ENCODE measurements at places on chromosomes 4 and X.

GRCh38 chrX:15465896-15466651, 27.1 kb downstream of the PIR start:
- no peak for DNase-seq

DNA sequence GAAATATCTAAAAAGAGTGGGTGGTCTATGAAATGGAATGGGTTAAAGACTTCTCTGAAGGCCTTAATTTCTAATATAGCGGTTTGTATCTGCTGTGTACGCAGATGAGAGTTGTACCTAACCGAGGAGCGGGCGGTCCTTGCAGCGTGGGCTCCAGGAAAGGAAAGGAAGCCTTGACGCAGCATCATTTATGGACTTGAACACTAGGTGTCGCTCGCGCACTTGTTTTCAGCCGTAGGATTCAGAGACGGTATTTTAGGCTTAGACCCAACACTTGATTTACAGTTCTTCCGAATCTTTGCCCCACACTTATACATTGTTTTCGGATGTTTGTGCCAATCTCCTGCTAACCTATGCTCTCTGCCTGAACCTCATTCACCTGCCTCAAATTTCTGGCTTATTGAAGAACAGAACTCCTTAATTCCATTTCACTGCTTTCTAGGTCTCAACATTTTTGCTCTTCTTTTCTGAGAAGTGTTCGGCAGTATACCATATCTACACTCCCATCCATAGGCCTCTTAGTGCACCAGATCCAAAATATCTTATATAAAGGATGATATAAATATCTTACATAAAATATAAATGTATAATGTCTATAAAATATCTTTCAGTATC, 48.9 kb upstream of the AADAT start:
- DNase-seq, result peak; percentile 65

GRCh38 chrX:53223068-53223693, 1.8 kb downstream of the KDM5C start:
- no peak for DNase-seq

DNA sequence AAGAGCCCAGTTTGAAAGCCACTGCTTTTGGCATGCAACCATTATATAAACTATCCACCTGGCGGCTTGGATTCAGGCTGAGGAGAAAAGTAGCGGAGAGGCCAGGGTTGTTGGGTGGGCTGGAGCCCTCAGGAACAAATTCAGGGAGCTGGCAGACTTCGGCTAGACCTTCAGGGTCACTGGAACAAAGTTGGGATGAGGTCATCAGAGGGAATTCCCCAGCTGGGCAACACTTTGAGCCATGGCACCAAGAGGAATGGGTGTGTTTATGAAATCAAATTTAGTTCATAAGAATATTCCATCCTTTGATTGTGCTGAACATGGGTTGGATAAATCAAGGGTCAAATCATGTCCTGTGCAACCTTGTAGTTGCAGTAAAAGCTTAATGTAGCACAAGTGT, 22.0 kb downstream of the MTMR1 start:
- DNase-seq, result no peak
